ENCODE measurements at places on chromosomes 6 and 20.

DNA sequence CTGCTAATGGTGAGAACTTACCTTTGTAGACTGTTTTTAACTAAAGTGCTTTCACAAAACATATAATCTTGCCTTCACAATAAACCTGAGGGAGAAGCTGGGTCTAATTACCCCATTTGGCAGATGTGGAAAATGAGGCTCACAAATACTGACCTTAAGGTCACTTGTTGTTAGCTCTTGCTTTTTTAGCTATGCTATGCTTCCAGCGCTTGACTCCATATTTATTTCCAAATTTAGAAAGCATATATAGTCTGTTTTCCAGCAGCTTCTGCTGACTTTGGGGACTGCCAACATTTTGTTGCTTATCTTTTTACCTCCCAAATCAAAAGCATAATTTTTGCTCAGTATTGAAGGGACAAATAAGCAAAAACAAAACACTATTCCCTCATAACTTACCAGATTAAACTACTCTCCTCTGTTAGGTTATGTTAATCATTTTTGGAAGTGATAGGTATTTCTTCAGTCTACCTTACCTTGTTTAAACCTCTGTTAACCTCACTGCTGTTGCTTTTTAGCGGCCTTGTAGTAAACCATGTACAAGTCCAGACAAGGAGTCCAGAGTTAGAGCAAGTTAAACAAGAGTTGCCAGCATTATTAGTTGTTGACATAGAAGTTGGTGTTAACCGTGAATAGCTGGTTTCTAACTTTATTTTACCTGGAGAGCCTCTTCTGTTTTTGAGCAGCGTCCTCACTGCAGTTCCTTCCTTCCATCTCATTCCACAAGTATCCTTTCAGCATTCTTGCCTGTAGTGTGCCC is 4.9 kb upstream of the BTBD3 start:
- DNase-seq: no peak

GRCh38 chr6:127784468-127784867 is 116.4 kb downstream of the THEMIS start:
- no peak for DNase-seq

- DNase-seq: no peak
Observed at GRCh38 chr6:170583756-170584180, 669 bp downstream of the PDCD2 start.

- DNase-seq: no peak
Observed at GRCh38 chr20:10297223-10297622, 78.6 kb downstream of the SNAP25 start.

DNA sequence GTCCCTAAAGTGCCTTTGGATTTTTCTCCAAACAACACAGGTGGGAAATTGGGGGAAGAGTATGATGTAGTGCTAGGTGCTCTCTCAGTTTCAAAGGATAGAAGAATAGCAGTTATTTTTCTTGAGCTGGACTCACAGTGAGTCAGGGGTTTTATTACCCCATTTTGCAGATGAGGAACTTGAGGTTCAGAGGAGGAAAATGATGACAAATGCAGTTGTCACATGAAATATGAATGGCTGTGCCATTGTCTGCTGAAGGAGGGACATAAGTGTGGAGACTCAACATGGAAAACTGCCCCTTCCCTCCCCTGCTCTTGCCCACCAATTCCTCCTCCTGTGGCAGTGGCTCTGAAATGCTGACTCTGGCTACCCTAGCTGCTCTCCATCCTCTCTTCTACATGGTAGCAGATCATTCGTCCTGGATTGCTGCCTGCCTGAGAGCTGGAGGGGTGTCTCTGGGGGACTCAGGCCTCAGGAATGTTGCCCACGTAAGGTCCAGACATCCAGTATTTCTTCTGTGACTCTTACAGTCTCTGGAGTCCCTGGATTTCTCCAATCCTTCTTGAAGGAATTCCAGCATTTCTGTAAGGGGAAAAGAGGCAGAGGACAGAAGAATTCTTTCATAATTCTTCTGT is 37.6 kb upstream of the EPB41L1 start:
- no peak for DNase-seq

DNA sequence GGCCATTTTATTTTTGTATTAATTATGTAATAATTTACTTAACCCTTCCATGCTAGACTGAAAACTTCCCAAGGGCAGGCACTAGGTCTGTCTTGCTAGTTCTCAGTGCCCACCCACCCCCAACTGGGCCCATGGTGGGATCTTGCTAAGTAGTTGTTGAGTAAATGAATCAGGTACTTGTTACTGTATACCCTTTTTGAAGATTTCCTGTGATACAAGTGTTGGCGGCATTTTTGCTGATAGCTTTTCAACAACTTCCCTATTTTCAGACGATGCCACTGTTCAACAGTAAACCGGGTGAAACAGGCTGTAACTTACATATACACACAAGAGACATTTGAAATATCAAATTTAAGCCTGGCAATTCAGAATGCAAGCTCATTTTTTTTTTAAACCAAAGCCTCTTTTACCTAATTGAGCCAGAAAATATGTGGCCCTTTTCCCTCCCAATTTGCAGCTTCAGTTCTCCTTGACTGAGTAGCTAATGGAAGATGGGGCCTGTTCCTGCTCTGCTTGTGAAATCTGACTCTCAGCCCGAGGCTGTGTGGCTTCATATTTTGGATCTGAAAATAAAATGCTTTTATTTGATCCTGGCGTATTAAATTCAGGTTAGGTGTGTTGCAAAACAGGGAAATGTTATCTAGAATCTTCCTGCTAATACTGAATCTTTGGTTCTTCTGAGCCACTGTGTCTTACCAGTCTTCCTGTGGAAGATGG is 288.3 kb downstream of the NRN1 start:
- no peak for DNase-seq

GRCh38 chr6:3966426-3966825 is 112.5 kb downstream of the FAM217A start:
- no peak for DNase-seq

DNA sequence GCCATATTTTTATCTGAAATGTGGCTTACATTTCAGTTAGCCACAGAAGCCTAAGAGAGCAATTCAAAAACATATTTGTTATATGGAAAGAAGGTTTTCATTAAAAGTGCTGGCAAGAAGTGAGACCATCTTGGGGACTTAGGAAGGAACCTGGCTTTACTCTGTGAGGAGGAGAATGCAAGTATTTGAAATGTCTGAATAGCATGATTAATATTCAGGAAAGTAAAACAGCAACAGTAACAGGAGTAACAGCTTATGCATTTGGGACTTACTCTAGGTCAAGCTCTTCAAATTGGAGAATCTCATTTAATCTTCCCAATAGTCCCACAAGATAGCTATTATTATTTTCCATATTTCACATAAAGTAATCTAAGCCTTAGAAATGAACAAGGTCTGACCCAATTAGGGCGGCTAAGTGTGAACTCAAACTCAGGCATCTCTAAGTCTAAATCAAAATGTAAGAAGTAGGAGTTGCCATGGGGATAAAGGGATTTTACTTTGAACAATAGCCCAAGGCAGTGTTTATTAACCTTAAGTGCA is 816.5 kb downstream of the BCKDHB start:
- no peak for DNase-seq

- DNase-seq: no peak
Observed at GRCh38 chr6:34110610-34111009, 35.3 kb downstream of the GRM4 start.

GRCh38 chr6:31128093-31128676 is 7.9 kb upstream of the CDSN start:
- peak; percentile 60 for DNase-seq

- no peak for DNase-seq
Observed at GRCh38 chr6:21118216-21118780, 475.3 kb upstream of the SOX4 start.

DNA sequence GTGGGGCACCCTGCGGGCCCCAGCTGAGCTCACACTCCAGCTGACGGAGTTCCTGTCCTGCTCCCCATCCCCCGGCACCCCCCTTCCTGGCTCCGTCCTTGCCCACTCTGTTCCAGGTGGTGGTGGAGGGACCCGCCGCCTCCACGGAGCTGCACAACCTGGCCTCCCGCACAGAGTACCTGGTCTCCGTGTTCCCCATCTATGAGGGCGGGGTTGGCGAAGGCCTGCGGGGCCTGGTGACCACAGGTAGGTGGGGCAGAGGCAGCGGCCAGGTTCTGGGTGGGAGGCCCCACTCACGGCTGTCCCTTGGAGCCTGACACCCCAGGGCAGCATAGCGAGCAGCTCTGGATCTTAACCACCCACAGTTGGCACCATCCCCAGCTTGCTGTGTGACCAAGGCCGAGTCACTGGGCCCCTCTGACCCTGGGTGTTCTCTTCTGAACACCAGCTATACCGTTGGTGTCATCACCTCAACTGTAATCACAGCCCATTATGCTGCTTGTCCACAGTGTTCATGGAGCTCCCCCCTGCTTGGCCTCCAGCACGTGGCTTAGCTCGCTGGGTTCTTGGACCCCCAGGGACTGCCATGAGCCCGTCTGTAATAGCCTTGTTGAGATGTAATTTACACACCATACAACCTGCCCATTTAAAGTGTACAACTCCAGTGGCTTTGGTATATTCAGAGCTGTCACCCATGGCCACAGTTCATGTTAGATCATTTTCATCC is 17.4 kb downstream of the COL20A1 start:
- no peak for DNase-seq

- no peak for DNase-seq
Observed at GRCh38 chr6:145332011-145332410, 403.3 kb downstream of the EPM2A start.

DNA sequence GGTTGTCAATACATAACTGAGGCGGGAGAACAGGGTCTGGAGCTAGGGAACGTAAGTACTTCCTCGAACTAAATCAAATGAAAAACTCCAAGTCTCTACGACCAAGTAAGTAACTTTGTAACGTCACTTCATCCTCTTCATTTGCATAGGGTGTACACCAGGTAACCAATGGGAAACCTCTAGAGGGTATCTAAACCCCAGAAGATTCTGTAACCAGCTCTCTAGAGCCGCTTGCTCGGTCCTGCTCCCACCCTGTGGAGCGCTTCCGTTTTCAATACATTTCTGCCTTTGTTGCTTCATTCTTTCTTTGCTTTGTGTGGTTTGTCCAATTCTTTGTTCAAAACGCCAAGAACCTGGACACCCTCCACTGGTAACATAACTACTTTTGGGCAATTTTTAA is 133.5 kb upstream of the TMEM170B start:
- no peak for DNase-seq

DNA sequence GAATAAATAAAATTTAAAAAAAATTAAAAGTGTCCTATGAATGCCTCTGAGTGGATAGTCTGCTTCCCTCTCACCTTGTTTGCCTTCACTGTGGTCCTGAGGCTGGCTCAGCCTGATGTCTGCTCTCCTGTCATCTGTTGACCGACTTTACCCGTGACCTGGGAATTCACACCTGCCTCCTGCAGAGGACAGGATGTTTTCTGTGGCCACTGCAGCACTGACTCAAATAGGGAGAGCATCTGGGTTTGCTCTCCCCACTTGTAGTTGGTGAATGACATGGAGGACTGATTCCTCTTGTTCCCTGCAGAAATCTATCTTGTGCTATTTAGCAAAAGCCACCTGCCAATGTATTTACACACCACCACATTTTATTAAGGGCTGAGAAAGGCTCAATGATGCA is 52.4 kb upstream of the ERVFRD-1 start:
- DNase-seq: no peak

DNA sequence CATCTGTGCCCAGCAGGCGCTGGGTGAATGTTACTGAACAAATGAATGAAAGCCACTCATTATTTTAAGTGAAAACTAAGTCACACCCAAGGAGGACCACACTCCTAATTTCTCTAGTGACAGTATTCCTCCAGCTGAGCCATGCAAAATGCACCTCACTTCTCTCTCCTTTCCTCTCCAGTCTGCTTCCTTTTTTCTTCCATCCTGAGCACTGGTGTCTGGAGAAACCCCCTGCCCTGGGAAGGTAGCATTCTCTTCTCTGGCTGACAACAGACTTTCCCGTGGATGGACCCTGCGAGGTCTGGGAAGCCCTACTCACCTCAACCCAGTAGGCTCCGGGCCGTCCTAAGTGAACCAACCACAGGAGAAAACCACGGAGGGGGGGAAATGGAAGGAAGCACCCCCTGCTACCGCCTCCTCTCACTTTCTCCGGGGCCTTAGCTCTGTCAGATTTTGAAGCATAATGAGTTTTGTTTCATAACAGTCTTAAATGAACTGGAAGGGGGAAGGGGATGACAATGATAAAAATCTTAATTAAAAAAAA is 22.6 kb downstream of the TRERF1 start:
- DNase-seq: no peak

GRCh38 chr6:107956181-107956580 is 1.8 kb downstream of the SEC63 start:
- no peak for DNase-seq

- no peak for DNase-seq
Observed at GRCh38 chr6:1724124-1724523, 114.4 kb downstream of the FOXC1 start.

DNA sequence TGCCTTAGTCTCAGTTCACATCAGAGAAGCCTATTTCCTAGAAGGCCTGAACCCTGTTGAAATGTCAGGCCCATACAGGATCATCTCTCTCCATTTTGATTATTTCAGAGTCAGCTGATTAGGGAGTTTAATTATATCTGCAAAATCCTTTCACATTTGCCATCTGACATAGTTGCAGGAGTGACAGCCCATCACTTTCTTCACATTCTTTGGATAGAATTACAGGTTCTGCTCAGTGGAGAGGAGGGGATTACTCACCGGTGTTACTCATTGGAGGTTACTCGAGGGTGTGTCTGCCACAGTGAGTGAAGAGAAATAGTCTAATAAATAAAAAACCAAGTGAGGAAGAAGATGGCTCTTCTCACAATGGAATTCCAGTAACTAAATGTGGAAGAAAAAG is 216.8 kb downstream of the TMEM242 start:
- DNase-seq: no peak

GRCh38 chr6:21800948-21801438 is 207.4 kb downstream of the SOX4 start:
- no peak for DNase-seq

DNA sequence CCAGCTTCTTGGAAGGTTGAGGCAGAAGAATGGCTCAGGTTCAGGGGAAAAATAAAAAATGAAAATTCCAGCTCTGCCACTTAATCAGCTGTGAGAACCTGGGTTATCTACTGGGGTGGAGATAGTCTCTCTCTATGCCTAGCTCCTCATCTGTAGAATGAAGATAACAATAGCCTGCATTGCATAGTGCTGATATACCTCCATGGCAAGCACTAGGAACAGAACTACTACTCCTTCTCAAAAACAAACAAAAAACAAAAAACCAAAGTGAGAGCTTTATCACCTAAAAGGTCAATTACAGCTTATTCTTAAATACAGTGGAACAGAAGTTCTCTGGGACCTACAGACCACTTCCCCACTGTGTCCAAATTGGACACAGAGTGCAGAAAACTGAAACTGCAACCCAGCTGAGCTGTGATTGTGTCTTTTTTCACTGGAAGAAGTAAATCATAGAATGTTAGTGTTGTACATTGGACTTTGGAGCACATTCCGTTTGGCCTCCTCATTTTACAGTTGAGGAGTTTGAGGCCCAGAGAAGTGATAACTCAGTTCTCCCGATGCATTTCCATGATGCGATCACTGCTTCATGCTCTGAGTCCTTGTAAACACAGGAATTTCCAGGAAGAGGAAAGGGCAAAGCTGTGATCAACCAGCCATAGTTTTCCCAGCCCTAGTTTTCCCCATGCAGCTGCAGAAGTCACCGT is 23.3 kb downstream of the MTFR2 start:
- DNase-seq: no peak
